ENCODE measurements at places on chromosomes 4 and X.

GRCh38 chr4:186021461-186022167 is 47.3 kb upstream of the TLR3 start:
- no peak for DNase-seq

DNA sequence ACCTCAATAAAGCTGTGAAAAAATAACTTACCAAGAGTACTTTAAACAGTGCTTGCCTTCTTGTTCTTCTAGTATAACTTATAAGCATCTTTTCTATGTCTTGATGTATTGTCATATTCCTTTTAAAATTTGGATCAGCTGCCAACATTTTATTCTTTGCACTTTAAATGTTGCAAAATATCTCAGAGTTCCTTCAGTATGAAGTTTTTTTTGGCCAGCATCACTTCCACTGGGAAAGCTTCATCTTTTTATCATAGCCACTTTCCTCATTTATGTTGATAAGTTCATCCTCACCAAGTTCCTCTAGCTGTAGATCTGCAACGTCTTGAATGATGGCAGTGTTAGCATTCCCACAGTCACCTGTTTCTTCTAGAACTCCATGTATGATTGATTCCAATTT is 24.2 kb downstream of the CXorf58 start:
- DNase-seq, result no peak

GRCh38 chrX:38571058-38571457 is 9.7 kb downstream of the TSPAN7 start:
- DNase-seq, result no peak

DNA sequence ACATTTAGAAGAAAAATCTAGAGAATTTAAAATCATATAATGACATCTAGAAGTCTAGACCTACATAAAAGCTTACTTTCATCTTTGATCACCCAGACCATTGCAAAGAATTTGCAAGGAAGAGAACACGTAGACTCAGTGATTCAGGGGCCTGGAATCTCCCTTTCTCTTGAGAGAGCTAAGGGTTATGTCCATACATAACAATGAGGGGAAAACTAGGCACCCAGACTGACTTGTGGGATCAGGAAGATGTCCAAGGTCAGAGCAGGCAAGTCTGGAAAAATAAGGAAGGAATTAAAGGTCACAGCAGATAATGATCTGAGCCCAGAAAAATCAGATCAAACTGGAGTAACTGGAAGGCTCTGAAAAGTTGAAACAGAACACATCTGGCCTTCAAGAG is 198.4 kb upstream of the SFRP2 start:
- no peak for DNase-seq

DNA sequence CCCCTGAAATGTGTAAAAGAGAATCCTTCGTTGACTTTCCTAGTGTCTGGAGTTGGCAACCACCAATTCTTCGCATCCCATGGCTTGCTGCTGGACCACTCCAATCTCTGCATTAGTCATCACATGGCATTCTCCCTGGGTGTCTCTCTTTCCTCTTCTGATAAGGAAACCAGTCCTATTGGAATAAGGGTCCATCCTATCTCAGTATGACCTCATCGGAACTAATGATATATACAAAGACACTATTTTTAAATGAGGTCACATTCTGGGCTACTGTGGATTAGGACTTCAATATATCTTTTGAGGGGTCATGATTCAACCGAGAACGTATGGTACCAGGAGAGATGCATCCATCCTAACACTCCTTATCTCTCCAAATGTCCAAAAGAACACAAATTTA is 259.1 kb upstream of the CPEB2 start:
- no peak for DNase-seq

- no peak for DNase-seq
Observed at GRCh38 chrX:114061226-114061625, 522.7 kb upstream of the HTR2C start.

DNA sequence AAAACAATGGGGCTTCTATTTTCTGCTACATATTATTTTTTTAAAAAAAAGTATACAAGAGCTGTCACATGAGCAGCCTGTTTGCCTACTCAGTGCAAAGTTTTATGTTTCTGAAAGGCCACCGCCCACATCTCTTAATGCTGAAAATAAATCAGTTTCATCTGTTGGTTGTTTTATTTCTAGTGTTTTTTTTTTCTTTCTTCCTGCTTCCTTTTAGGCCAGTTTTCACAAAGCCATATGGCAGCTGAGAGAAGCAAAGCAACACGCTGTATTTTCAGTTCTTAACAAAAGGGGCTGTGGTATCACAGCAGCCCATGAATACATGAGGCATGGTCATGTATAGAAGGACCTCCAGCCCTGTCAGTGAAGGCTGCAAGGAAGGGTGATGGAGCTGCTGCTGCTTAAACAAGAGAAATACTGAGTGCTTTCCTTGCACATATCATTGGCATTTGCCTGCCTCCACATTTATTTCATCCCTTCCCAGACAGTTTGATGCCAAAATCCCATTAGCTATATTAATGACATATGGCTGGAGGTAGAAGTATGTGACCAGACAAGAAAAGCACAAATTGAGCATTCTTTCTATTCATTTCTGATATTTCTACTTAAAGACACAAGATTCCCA is 172.5 kb downstream of the PCDH18 start:
- DNase-seq, result no peak

DNA sequence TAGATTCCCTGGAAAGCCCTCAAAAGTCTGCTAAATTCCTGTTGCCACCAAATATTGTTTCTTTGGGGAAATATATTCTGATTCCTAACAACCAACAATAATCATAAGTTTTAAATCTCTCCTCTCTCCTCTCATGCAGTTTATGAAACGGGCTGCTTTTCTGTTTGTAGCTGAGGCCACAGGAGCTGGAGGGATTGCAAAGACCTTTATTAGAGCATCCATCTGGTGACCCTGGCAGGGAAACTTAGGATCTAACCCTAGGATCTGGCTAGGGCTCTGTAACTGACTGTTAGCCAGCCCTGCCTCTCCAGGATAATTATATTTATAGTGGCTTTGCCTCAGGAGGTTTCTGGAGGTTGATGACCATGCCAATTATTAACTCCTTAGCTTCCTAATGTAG is 56.9 kb downstream of the SMAD1 start:
- DNase-seq, result no peak

- no peak for DNase-seq
Observed at GRCh38 chrX:10085223-10085622, 71.6 kb upstream of the CLCN4 start.

- no peak for DNase-seq
Observed at GRCh38 chrX:100645106-100645505, 1.1 kb downstream of the SRPX2 start.

- DNase-seq, result no peak
Observed at GRCh38 chrX:10038585-10038984, 71.4 kb downstream of the CLDN34 start.

GRCh38 chr4:114193624-114194399 is 214.4 kb upstream of the ARSJ start:
- no peak for DNase-seq

DNA sequence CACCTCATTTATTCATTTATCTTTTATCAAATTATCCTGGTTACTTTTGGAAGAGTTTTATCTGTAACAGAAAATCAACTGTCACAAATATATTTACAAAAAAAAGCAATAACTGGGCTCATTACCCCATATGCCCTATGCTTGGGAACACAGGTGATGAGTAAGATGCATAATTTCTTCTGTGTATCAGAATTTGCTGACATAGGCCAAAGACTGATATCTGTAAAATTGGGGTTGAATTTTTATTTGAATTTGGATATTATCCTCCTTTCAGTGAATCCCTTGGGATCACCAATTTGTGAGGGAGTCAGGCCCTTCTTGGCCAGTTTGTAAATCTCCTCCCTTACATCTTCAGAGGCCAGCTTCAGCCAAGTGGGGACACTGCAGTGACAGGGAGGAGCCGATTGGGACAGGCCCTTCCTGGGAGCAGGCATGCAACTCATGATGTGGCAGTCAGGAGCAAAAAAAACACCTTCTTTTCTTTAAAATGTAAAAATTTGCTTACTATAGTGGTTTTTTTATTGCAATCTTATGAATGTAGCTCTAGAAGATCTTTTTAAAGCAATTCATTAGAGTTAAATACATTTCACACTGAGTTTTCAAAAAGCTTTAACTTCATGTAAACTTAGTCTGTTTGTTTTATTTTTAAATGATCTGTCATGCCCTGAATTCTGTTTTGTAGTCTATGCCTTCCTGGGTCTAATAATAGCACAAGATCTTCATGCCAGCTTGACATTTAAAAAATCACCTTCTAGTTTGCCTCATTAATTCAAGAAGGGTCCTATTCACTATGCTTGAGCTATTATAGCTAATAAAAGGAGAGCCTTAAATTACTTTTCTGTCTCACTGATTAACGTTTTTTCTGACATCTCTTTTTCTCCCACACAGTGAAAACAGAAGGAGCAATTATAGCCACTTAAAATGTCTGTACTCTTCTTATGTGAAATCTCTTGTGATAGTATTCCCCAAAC is 136.6 kb upstream of the SPRY1 start:
- DNase-seq, result no peak

DNA sequence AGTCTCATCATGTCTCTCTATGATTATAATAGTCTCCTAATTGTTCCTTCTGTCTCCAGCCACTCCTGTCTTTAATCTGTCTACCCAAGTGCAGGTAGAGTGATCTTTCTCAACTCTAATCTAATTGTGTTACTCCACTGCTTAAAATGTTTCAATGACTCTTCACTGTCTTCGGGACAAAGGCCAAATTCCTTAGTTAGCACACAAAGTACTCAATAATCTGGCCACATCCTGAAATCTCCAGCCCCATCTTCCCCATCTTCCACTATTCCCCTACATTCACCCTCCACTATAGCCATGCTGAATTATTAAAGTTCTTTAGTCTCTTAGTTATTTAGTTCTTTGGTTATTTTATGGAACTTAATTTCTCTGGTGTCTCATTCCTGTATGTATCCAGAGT is 353.3 kb downstream of the OPHN1 start:
- no peak for DNase-seq

DNA sequence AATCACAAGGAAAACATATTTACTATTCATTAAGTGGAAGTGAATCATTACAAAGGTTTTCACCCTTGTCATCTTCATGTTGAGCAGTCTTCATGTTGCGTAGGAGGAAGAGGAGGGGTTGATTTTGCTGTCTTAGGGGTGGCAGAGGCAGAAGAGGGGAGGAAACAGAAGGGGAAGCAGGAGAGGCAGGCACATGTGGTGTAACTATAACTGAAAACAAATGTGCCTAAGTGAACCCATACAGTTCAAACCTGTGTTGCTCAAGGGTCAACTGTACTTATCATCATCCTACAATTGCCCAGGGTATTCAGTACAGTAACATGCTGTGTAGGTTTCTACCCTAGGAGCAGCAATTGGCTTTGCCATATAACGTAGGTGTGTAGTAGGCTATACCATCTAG is 47.2 kb downstream of the SYNPO2 start:
- DNase-seq, result no peak

Measured in stimulated activated CD4-positive, alpha-beta T cell treated with anti-CD3 and anti-CD28 coated beads, Interleukin-1b, Interleukin-23, amount 100 ng/mL, for 4 hours (primary cell).